ENCODE measurements at places on chromosomes 1 and 21.

DNA sequence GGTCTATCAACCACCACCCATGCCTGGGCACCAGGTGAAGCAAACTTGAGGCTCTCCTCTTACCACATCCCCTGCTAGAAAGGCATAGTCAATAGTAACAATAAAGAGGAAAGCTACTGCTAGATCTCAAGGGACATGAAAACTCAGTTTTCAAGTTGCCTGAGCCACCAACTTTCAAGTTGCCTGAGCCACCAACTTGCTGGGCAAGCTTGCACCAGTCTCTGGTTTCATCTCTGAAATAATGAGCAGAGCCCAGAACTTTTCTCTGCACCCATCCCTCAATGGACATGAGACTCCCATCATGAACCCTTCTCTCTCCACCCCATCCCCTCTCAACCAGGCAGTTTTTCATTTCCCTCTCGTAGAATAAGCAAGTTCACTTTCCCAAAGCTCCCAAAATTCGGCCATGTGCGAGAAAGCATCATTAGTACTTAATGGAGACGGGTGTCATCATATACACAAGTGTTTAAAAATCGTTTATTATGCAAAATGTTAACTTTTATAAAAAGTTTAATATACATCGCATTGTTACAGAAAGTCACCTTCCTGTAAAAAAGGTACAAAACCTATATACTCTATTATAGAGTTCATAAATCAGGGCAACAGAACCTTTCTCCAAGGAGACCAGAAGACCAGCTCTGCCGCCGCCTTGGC, 1.7 kb downstream of the ID3 start:
- H3K27me3 ChIP-seq, result no peaks in the 10 kb centered on the region
- peak overlapping the region; percentile 76 for H3K4me3 ChIP-seq
- peak overlapping the region; percentile 87 for H3K27ac ChIP-seq

DNA sequence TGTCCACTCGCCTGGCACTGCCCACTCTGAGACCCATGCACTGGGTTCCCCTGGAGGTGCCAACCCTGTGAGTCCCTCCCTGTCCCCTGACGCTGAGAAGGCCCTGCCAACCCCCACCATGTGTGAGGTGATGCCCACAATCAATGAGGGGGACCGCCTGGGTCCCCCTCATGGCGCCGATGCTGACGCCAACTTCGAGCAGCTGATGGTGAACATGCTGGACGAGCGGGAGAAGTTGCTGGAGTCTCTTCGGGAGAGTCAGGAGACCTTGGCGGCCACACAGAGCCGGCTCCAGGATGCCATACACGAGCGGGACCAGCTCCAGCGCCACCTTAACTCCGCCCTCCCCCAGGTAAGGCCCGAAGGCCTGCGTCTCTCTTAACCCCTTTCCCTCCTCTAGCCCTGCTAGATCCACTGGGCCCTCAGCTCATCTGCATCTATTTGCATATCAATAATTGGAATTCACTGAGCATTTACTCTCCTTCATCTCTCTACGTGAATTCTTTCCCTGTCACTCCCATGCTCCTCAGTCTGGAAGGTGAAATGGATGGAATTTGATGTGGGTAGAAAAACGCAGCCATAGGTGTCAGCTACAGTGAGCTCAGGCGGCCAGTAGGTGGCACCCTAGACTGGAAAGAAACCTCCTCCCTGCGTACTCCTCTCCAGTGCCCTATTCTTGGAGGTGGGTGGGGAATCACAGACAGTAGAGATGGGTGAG, 12.8 kb downstream of the PPFIA4 start:
- 0 out of 2 replicates have a peak, but pooled peaks cover 4% of the 10 kb centered on the region for H3K36me3 ChIP-seq
- no peak overlapping the region for H3K4me3 ChIP-seq
- DNase-seq, result peak; percentile 65
- no peak overlapping the region for H3K27ac ChIP-seq

DNA sequence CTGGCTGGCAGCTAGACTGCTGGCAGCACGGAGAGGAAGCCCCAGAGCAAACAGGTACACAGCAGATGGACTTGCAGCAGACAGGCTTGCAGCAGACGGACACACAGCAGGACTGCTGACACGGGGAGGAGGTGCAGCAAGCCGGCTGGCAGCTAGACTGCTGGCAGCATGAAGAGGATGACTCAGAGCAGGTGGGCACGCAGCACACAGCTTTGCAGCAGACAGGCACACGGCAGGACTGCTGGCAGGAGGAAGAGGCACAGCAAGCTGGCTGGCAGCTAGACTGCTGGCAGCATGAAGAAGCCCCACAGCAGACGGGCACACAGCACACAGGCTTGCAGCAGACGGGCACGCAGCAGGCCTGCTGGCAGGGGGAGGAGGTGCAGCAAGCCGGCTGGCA, 498 bp downstream of the KRTAP10-2 start:
- no peak for DNase-seq
- no peak overlapping the region for H3K27ac ChIP-seq
- H3K27me3 ChIP-seq, result peaks cover 14% of the 10 kb centered on the region
- H3K36me3 ChIP-seq, result no peaks in the 10 kb centered on the region
- no peaks in the 10 kb centered on the region for H3K4me1 ChIP-seq
- no peak overlapping the region for H3K4me3 ChIP-seq

- H3K4me1 ChIP-seq, result peaks cover 1% of the 10 kb centered on the region
- H3K4me3 ChIP-seq, result no peak overlapping the region
- no peaks in the 10 kb centered on the region for H3K36me3 ChIP-seq
- DNase-seq, result no peak
- no peaks in the 10 kb centered on the region for H3K27me3 ChIP-seq
- no peak overlapping the region for H3K27ac ChIP-seq
Observed at GRCh38 chr1:59505596-59506028, 208.7 kb downstream of the FGGY start.

DNA sequence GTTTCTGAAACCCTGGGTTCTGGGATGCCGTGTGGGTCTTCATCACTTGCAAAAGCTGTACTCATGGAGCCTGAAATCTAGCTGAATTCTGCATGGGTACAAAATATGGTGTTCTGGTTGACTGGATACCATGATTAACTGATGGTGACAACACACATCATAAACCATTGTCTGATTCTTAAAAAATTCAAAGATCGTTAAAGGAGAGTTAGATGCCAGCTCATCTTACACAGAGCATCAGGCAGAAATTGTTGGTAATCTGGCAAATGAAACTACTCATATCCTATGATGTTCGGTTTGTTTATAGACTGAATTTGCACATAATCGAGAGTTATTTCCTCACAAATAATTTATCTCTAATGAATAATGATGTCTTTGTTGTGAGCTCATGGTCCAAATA, 218.1 kb upstream of the PKN2 start:
- no peak overlapping the region for H3K4me3 ChIP-seq
- no peak overlapping the region for H3K27ac ChIP-seq
- H3K27me3 ChIP-seq, result no peaks in the 10 kb centered on the region
- H3K36me3 ChIP-seq, result no peaks in the 10 kb centered on the region

DNA sequence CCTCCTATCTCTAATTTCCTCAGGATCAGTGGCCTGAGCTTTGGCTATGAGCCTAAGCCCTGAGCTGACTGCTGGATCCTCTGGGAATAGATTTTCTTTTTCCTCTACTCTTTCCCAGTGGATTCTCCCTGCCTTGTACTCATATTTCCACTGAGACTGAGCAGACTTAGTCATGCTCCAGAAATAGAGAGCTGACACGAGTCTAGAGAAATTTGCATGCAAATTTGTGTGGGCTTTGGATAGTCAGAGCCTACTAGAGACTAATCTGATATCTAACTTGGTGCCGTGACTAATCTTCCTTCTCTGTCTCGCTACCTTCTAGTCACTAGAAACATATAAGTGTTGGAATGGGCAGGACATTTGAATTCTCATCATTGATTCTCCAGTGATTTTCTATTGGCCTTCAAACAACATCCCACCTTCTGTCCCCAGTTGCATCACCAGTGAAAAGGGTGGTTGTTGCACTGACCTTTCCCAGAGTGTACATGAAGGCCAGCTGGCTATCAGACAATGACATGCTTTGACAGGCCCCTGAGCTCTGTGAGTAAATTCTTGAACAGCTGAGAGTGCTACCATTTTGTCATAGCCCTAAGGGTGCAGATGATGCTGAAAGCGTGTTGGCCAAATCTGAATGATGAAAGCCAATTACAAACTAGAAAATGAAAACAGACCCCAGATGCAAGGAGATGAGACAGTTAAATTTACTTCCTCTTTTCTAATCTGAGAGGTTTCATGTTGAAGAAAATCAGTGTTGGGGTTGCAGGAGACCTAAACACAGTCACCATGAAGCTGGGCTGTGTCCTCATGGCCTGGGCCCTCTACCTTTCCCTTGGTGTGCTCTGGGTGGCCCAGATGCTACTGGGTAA, at the start of gene FCRLA:
Gene FCRLA (plus strand): TSS at position 748 of the 866 bp plus-strand sequence. CDS start 36 bp downstream, at position 784.
- no peaks in the 10 kb centered on the region for H3K36me3 ChIP-seq
- peaks cover 11% of the 10 kb centered on the region for H3K4me1 ChIP-seq
- no peaks in the 10 kb centered on the region for H3K27me3 ChIP-seq
- no peak within 1 kb of the TSS for H3K4me3 ChIP-seq

GRCh38 chr1:84946631-84947030, 50.3 kb downstream of the MCOLN2 start:
- peaks cover 9% of the 10 kb centered on the region for H3K4me1 ChIP-seq
- H3K36me3 ChIP-seq, result no peaks in the 10 kb centered on the region
- H3K27me3 ChIP-seq, result peaks cover 2% of the 10 kb centered on the region
- peak; percentile 68 for DNase-seq
- peak overlapping the region; percentile 22 for H3K27ac ChIP-seq

DNA sequence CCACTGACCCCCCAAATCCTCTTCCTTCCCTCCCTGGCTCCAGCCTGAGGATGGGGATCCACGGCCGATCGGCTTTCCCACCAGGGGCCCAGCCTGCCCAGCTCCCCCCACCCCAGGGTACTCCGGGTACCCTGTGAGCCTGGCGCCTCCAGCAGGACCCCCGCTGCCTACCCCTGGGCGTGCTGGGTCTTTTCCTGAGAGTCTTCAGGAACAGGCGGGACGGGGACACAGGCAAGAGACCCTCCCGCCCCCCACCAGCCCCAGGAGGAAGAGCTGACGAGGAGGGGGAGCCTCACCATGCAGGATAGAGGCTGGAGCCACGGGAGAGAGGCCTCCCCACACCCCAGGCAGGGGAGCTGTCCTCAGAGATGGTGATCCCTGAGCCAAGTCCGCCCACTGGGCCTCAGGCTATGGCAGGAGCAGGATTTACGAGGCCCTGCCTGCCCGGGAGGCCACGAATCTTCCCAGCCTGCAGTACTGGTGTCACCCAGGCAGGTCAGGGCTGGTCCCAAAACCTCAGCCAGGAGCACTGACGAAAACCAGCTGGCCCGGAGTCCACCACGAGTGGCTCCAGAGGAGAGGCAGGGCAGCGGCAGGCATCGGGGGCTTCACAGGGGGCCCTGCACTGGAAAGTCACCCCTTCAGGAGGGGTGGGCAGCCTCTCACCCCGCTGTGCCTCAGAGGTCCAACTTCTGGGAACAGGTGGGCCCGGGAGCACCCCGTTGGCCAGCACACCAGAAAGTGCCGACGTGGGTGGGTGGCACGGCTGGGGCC, 58.0 kb downstream of the MEGF6 start:
- no peaks in the 10 kb centered on the region for H3K36me3 ChIP-seq
- H3K27ac ChIP-seq, result no peak overlapping the region
- no peak overlapping the region for H3K4me3 ChIP-seq
- peaks cover 10% of the 10 kb centered on the region for H3K4me1 ChIP-seq

DNA sequence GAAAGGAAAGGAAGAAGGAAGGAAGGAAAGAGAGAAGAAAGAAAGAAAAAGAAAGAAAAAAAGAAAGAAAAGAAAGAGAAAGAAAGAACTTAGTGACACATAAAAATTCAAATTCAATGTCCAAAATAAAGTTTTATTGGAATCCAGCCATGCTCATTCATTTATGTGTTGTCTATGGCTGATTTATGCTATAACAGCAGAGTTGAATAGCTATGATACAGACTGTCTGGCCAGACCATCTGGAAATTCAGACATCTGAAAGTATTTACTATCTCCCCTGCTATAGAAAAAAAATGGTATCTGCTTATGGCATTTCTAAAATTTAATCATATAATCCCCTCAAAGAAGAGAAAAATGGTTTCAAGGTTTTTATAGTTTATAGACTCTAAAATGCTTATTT, 79.4 kb upstream of the RRP15 start:
- H3K4me1 ChIP-seq, result peaks cover 4% of the 10 kb centered on the region
- H3K27ac ChIP-seq, result no peak overlapping the region
- no peak overlapping the region for H3K4me3 ChIP-seq

- H3K4me3 ChIP-seq, result no peak overlapping the region
- no peaks in the 10 kb centered on the region for H3K36me3 ChIP-seq
- H3K27me3 ChIP-seq, result peaks cover 18% of the 10 kb centered on the region
- DNase-seq, result no peak
- H3K4me1 ChIP-seq, result peaks cover 8% of the 10 kb centered on the region
Observed at GRCh38 chr21:41682719-41683179, 84.1 kb downstream of the RIPK4 start.
